ENCODE measurements at places on chromosomes 3 and 15. TPM values are rescaled to one million over a fixed set of nuclear protein-coding genes. Genes with fewer than 3 reads are reported as not detected.

GOLGA6A gene
- total RNA-seq: not detected

ARPP21 gene
- not detected for total RNA-seq

CISH gene
- total RNA-seq: 4.7 TPM

SYNPR gene
- not detected for total RNA-seq

RASGRP1 gene
- 58.2 TPM for total RNA-seq

SUSD5 gene
- total RNA-seq: not detected

JAGN1 gene
- 13.4 TPM for total RNA-seq

TTC21A gene
- 1.8 TPM for total RNA-seq

PDCD10 gene
- total RNA-seq: 24.7 TPM

CYB561D2 gene
- 24.3 TPM for total RNA-seq

WNT5A gene
- 0.36 TPM for total RNA-seq

DAZL gene
- total RNA-seq: not detected

AGTR1 gene
- not detected for total RNA-seq

ABCC5 gene
- total RNA-seq: 8.3 TPM

NLGN1 gene
- total RNA-seq: not detected

GOLGA8J gene
- not detected for total RNA-seq

LSAMP gene
- total RNA-seq: not detected

GBE1 gene
- total RNA-seq: 5.1 TPM

GRIP2 gene
- total RNA-seq: not detected

GPR171 gene
- total RNA-seq: 11.5 TPM

SEC61A1 gene
- 131 TPM for total RNA-seq

SUCNR1 gene
- not detected for total RNA-seq

GOLGA6L4 gene
- 4.0 TPM for total RNA-seq

PRTG gene
- not detected for total RNA-seq

SPINT1 gene
- 0.14 TPM for total RNA-seq

RARRES1 gene
- total RNA-seq: not detected

BFSP2 gene
- total RNA-seq: not detected

ARNT2 gene
- not detected for total RNA-seq

STRIT1 gene
- total RNA-seq: not detected

ATP13A5 gene
- not detected for total RNA-seq

TGM4 gene
- not detected for total RNA-seq

BHLHE40 gene
- 246 TPM for total RNA-seq

ITGB5 gene
- total RNA-seq: not detected

PSMD6 gene
- total RNA-seq: 134 TPM

SCN11A gene
- total RNA-seq: 0.11 TPM
